ENCODE measurements at places on chromosomes 11 and 22.

GRCh38 chr22:19398206-19398605 lies 33.3 kb downstream of the HIRA start:
- no peak for DNase-seq

DNA sequence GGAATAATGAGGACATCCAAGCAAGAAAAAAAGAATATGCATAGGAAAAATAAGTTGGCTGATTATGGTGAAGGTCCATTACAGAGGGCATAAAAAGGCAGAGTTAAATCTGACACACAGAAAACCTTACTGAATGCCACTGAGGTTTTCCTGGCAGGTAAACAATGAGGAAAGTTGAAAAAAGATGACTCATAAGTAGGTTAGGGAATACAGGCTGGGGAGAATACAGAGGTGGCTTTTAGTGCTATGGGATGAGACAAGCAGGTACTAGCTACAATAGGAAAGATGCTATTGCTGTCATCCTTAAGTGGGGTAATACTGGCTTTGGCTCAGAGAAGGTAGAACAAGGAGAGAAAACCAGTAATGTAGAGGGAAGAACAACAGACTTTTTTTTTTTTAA lies 44.7 kb downstream of the CSTF3 start:
- no peak for DNase-seq

DNA sequence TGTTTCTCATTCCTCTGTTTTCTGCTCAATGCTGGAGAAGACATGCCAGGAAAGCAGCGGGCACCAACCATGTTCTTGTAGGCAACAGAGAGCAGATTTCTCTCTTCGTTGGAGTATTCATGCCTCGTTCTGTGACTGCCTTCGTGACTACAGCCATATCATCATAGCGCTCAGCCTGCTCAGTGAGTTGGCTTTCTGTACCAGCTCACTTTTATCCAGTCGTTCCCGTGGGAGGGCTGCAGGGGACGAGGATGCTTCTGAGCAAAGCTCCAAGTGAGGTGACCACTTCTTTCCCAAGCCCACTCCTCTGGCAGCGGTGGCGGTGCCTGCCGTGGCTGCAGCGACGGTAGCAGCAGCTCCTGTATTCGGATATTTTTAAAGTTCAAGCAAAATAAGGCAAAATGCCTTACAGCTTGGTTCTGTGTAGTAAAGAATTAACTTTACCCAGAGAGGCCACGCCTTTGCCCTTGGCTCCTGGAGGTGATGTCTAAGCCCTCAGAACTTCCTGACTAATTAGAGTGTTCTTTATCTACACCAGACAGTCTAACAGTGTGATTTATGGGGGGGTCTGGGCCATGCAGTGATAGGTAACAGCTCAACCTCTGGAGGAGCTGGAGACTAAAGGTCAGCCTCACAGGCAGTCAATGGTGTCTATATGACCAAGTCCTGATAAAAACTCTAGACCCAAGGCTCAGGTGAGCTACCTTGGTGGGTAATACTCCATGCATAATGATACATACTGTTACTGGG lies 35.3 kb downstream of the LDHAL6A start:
- DNase-seq = no peak

- DNase-seq = no peak
Observed at GRCh38 chr22:50628543-50629134, 687 bp upstream of the ARSA start.

DNA sequence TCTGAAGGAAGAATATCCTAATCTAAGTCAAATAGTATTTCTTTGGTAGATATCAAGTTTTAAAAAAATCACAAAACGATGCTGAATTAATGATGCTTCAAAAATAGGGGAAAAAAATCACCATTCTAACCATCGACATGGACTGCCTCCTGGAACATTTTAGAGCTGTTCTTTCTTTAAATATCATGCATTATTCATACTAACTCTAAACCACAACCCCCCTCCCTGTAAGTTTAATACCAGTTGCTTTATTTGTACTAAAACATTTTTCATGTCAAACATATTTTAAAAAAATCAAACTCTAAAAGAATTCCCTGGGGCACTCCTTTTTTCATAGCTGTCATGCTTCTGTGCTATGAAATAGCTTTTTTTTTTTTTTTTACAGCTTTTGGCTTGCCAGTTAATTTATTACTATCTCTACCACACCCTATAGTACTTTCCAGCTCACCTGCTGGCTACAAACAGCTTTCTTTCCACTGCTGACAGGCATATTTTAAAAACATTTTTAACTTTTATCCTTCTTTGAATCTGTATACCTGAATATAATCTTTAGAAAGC lies 256.9 kb downstream of the SOX6 start:
- no peak for DNase-seq

DNA sequence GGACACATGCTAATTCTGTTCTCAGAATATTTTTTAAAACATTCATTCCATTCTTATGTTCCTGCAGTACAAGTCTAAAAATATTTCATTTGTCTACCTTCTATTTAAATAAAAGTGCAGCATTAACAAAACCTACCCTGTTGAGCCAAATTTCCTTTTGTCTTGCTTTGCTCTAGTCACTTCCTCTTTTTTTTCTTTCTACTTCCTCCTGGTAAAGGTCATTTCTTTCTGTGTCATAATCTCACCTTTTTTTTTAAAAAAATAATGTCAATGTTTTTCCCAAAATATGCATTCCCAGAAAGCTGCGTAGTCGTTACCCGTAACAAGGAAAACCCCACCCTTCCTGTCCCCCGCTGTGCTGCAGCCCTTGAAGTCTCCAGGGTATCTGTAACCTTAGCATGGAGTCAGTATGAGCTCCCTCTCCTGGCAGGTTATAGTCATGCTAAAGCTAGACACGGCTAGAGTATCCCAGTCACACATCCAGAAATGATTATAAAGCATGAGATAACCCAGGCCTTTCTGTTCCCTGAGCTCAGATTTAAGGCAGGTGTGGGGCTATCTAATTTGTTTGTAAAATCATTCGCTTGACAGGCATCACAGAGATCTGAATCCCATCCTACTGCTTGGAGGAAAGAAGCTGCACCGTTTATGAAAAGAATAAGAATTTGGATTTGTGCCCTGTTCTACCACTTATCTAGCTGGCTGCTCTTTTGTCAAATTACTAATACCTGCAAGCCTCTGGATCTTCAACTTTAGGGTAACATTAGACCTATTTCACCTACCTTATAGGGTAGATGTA lies 51.1 kb upstream of the EED start:
- peak; percentile 14 for DNase-seq

DNA sequence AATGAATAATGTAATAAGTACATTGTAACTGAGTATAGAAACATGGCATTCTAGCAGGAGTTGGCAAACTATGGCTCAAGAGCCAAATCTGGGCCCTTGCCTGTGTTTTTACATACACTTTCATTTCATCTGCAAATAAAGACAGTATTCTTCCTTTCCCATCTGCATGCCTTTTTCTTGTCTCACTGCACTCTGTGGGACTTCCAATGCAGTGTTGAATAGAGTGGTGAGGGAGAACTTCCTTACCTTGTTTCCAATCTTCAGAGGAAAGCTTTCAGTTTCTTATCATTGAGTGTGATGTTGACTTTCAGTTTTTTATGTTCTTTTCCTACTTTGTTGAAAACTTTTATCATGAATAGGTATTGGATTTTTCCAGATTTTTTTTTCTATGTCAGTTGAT lies 82.1 kb downstream of the USP47 start:
- no peak for DNase-seq

All from stimulated activated CD4-positive, alpha-beta T cell treated with anti-CD3 and anti-CD28 coated beads, Interleukin-1b, Interleukin-23, amount 100 ng/mL, for 1 hour (primary cell).